ENCODE measurements at places on chromosomes 1 and 21.

- no peak for DNase-seq
Observed at GRCh38 chr1:230869500-230869899, 1.2 kb upstream of the C1orf198 start.

DNA sequence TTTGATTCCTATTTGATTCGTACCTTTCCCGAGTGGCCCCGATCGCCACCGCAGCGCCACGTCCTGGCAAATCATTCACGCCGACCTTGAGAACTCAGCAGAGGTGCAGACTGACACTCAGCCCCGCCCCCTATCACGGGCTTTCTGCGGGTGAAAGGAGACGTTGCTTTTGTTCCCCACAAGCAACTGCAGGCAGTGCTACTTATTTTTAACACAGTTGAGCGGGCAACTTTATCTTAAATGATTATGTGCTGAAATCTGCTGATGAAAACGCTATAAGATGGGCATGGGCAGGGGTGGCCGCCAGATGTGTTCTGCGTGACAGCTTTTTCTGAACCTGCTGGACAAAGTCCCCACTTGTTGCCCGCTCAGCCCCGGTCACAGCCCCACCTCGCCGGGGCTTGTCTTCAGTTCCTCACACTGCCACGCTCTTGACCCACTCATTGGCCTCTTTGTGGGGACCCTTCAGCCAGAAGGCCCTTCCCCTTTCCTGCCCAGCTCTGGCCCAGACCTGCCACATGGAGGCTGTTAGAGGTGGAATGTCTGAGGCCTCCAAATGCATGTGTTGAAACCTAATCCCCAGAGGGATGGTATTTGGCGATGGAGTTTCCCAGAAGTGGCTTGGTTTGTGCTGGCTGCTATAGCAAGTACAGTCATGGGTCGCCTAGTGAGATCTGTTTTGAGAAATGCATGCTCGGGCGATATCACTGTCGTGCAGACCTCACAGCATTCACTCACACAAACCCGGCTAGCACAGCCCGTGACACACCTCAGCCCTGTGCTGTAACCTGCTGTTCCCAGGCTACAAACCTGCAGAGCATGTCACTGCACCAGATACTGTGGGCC lies 15.7 kb upstream of the PDXK start:
- DNase-seq = peak; percentile 47

GRCh38 chr1:119429687-119430086 lies 14.7 kb downstream of the HSD3B2 start:
- no peak for DNase-seq

DNA sequence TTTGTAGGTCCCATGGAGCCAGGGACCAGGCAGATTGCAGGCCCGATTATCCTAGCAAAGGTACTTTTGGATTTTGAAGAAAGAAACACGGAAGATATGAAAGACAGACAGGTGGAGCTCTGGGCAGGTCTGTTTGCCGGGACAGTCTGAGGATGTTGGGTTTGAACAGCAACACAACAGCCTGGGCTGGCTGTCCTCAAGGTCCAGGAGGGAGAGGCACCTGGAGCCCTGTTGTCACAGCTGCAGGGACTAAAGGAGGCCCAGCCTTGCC lies 14.6 kb downstream of the H6PD start:
- DNase-seq = no peak

DNA sequence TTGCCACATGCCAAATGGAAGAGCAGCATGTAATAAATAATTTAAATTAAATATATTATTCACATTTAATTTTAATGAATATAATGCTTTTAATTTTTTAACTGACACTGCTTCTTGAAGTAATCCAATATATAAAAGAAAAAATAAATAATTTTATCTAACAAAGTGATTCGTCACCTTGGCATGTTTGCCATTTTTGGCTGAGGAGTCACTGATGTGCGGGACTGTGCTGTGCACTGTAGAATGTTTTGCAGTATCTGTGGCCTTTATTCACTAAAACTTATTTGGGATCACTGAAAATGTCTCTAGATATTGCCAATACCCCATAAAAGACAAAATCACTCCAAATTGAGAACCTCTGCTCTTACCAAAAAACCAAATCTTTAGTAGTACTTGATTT lies 807.8 kb downstream of the BRINP3 start:
- no peak for DNase-seq

GRCh38 chr1:223390618-223391017 lies 2.6 kb upstream of the CCDC185 start:
- DNase-seq = no peak

DNA sequence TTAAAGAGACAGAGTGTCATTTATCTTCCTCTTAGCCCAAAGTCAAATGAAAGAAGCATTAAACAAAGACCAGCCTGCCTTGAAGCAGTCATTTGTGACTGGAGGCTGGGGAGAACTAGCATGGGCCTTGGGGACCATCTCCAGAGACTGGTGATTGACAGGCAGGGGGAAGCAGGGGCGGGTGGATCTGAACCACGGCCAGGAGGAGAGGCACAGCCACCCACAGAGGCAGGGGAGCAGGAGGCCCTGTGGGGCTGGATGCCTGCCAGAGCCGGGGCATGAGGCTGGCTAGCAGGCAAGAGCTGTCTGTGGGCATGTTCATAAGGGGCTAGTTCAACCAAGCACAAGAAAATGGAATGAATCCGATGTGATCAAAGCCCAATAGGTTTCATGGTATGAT lies 73.9 kb downstream of the PLXNA2 start:
- no peak for DNase-seq

DNA sequence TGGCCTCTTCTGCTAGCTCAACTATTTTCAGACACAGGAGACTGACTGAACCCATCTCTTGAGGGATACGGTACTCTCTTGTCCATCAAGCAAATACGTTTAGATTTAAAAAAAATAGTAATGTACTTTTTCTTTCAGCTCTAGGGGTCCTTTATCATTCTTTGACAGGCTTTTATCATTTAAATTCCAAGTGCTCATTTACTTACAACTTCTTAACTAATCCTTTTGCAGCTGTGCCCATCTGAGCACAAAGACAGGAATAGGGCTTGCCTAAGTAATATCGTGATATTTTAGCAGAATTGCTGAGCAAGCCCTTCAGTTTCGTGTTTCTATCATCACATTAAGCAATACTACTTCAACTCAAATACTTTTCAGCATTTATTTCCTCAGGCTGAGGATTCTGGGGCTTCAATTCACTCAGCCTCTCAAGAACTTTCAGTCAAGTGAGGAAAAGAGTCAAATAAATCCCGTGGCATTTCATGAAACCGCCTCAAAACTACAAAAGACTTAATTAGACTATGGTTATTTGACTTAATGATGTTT lies 317.6 kb downstream of the BACH1 start:
- no peak for DNase-seq

DNA sequence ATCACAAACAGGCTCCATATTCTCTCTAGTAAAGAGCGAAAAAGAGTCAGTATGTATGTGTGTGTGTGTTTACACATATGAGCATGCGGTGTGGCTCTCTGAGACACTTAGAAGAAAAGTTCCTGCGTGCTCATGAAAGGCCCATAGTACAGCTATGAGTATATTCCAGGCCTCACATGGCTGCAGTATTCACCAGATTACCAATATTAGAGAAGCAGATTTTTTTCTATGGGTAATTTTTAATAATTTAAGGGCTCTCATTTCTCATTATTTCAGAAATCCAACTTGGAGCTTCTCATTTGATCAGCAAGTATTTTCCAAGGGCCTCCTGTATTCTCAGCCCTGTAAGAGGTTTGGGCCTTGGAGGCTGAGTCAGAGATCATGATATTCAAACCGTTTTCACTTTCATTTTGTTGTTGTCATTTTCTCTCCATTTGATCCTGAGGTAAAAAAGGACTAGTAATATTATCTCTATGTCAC lies 232.9 kb upstream of the SGIP1 start:
- DNase-seq = peak; percentile 32

GRCh38 chr1:160806109-160806665 lies 10.2 kb downstream of the LY9 start:
- DNase-seq = no peak

GRCh38 chr1:185739967-185740366 lies 5.8 kb downstream of the HMCN1 start:
- no peak for DNase-seq

DNA sequence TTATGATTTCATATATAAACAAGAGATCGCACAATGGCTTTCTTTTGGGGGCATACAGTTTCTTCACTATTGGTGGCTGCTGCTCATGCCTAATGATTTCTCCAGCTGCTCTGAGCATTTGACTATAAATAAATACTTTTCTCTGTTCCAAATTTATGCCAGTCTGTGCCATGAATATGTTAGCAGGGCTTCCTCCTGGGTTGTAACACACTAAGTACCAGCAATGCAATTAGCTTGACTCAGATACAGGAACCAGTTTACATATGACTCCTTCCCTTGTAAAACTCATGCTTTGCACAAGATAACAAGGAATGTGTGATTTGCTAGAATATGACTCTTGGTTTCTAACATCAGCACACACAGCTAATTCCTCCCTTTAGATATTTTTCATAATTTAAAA lies 1629.7 kb downstream of the NCAM2 start:
- DNase-seq = no peak

DNA sequence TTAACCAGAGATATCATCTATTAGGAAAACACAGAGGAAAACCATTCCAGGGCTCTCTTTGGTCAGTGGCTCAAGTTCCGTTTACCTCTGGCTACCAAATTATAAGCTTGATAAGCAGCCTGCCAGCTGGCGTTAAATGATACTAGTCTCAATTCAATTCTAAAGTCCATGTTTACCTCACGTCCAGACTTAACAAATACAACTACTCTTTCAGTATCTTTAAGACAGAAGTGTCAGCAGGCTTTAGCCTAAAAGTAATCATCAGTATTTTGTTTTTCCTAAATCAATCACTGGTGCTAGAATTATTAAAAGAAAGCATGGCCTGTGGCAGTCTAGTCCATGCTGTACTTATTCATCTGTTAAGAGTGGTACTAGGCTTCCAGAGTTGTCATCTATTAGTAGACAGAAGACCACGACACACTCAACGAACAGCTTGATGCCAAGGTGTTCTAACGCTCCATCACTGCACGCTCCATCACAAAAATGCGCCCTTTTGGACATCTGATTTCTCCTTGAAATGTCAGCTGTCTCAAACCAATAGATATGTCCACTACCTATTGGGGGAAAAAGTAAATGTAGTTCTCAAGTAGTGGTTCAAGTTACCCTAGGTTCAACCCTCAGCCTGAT lies 1.5 kb downstream of the IVNS1ABP start:
- no peak for DNase-seq

GRCh38 chr1:190608282-190608681 lies 130.6 kb upstream of the BRINP3 start:
- DNase-seq = no peak

- no peak for DNase-seq
Observed at GRCh38 chr21:34825948-34826548, 157.3 kb downstream of the CLIC6 start.

DNA sequence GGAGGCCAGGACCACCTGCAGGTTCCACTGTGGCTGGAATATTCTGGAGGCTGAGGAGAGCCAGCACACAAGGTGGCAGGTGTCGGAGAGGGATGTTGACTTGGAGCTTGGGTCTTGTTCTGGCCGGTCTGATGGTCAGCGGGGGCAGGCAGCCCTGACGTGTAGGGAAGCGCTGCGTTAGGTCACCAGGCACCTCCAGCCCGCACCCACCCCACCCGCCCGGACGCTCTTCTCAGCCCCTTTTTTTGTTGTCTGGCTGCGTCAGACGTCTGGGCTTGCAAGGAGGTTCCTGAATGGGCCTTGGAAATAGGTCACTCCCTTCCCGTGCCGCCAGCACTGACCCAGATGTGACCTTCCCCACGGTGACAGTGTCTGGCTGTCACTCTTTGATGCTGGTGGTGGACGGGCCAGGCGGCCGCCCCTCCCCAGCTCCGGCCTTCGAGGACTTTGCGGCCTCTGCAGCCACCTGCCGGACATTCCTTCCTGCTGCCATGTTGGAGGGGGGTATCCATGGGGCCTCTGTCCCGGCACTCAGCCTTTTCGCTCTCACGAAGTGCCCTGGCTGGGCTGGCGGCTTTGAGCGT lies 30.1 kb downstream of the SPSB1 start:
- no peak for DNase-seq

DNA sequence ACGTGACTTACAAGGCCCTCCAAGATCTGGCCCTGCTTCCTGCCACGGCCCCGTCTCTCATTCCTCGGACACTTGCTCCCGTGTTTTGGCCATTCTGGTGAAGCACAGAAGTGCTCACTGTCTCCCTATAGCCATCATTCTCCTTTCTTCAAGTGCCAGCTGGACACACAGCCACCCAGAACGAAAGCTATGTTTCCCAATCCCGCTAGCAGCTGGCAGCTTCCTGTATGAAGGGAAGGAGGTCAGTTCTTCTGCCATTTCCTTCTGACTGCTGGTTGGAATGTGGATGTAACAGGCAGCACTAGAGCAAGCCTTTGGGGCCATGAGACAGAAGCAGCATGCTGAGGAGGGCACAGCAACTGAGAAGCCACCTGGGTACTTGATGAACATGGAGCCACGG lies 82.8 kb downstream of the TGFBR3 start:
- DNase-seq = no peak

GRCh38 chr1:88376421-88376820 lies 307.7 kb upstream of the PKN2 start:
- DNase-seq = no peak

GRCh38 chr1:151009206-151009587 lies 948 bp downstream of the PRUNE1 start:
- DNase-seq = peak; percentile 28

- peak; percentile 44 for DNase-seq
Observed at GRCh38 chr1:224615861-224616755, at the start of gene CNIH3. CNIH3 (plus strand) TSS chr1:224616317; CDS start chr1:224617175, 858 bp downstream.

- DNase-seq = no peak
Observed at GRCh38 chr1:242199776-242200458, 201.0 kb upstream of the MAP1LC3C start.

- DNase-seq = no peak
Observed at GRCh38 chr1:48492392-48492791, 20.4 kb upstream of the SPATA6 start.

GRCh38 chr1:67668660-67669059 lies 16.3 kb upstream of the GADD45A start:
- DNase-seq = no peak

DNA sequence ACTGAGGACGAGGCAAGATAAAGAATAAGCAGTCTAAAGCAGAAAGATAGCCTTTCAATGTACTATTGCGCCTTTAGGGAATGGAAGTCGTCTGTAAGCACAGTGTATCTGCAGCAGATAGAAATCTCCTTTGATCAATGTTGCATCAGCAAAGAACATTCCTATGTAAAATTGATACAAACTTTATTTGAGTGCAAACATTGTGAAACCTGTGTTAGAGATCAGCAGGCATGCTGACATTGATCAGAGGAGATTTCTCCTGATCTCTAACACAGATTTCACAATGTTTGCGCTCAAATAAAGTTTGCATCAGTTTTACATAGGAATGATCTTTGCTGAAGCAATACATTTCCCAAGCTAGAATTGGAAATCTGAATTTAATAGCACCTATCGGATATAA lies 1446.8 kb downstream of the MRPL39 start:
- no peak for DNase-seq

- no peak for DNase-seq
Observed at GRCh38 chr1:25174730-25175612, 57.3 kb downstream of the SYF2 start.

DNA sequence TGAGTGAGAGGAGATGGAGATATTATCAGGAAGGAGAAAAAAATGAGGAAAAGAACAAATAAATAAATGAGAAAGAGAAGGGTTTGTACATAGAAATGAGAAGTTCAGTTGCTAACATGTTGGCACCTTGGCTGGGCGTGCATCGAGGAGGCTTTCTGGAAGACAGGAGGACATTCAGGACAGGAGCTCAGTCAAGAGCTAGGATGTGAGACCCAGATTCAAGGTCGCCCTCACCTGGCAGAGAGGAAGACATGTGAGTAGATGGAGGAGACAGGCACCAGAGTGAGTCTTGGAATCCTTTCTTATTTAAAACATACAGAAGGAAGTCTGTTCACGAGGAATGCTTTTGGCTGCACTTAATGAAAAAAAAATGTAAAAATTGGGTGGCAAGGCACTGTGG lies 640.9 kb downstream of the NPHP4 start:
- DNase-seq = no peak
